ENCODE measurements at places on chromosomes 16 and 17. TPM values are rescaled to one million over a fixed set of nuclear protein-coding genes. Genes with fewer than 3 reads are reported as not detected.

The GUCY2D gene
- not detected for total RNA-seq

The TMEM95 gene
- 0.30 TPM for total RNA-seq

The HOXB9 gene
- 0.10 TPM for total RNA-seq

- no peaks in the 10 kb centered on the region for H3K36me3 ChIP-seq
- H3K27ac ChIP-seq = no peak overlapping the region
- no peak overlapping the region for H3K4me3 ChIP-seq
- H3K4me1 ChIP-seq = no peaks in the 10 kb centered on the region
- DNase-seq = no peak
Observed at GRCh38 chr16:87713451-87714229, 52.1 kb downstream of the KLHDC4 start.

Data from astrocyte (in vitro differentiated cells and primary cell).